HuH-7 (cell line): ENCODE measurements at places on chromosomes 7 and 10.

DNA sequence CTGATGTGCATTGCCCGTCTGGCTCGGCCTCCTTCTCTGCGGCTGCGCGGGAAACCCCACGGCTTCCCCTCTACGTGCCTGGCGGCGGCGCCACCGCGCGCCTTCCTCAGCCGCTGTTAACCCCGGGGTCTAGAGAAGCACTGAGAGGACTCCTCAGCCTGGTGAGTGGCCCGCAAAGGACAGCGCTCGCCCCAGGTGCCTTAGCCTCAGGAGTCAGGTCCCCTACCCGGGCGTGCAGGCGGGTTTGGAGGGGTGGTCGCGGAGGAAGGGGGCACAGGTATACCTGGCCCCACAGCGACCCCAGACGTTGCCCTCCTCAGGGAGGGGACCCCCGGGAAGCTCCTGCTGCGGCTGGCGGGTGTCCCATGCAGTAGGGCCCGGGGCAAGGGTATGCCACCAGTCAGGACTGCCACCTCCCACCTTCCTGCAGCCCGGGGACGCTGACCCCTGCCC, 51.0 kb downstream of the ARL5B start:
- DNase-seq, result no peak

DNA sequence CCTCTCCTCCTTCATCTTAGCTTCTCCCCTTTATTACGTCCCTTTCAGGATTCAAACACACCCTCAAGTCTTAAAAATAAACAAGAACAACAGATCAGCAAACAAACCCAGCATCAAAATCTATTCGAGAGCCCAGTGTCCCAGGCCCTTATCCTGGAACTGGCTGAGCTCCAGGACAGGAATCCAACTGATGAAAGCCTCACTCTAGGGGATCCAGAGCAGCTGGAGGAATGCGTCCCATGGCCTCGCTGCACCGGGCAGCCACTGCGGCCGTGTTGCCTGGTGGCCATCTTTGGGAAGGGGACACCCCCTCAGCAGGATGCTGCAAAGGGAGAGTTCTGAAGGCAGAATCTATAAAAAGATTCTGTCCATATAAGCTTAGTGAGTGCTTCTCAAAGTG, 156.5 kb upstream of the BMPER start:
- DNase-seq, result no peak

- DNase-seq, result peak; percentile 3
Observed at GRCh38 chr7:30936650-30937245, 25.1 kb downstream of the AQP1 start.

DNA sequence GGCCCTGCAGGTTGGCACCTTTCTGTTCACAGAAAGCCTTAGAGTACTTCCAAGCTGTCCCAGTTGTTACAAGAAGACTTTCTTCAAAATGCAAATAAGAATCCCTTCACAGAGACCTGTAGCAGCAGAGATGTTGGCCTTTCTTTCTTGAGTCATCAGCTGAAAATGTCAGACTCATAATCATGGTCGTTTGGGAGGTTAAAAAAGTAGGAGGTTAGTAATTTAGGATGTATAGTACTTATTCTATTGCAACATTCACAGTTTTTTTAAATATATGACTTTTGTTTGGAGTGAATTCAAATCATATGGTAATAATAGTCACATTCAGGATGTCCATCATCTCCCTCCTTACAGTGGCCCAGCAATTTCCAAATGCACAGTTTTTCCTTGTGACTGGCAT, 223.9 kb upstream of the GLI3 start:
- DNase-seq, result no peak

GRCh38 chr7:150973571-150974451, 4.3 kb downstream of the KCNH2 start:
- DNase-seq, result no peak

DNA sequence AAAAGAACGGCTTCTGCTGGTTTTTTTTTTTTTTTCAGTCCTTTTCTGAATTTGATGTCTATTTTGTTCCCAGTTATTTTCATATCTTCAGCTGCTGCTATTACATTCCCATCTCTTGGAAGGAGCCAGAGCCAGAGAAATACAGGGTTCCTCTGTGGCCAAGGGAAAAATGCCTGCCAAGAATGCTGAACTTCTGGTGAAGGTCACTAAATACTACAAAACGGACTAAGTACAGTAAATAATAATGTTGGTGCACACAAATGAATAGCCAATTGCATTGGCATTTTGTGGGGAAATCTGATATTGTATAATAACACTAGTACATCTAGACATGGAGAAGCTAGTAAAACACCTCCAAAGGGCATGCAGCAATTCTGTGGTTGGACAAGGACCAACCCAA, 56.3 kb upstream of the ZEB1 start:
- DNase-seq, result no peak

- DNase-seq, result no peak
Observed at GRCh38 chr10:27518261-27518660, 14.2 kb downstream of the RAB18 start.

GRCh38 chr7:131924857-131925256, 368.4 kb upstream of the PODXL start:
- no peak for DNase-seq

- no peak for DNase-seq
Observed at GRCh38 chr10:129046065-129046681, 420.9 kb upstream of the MGMT start.

DNA sequence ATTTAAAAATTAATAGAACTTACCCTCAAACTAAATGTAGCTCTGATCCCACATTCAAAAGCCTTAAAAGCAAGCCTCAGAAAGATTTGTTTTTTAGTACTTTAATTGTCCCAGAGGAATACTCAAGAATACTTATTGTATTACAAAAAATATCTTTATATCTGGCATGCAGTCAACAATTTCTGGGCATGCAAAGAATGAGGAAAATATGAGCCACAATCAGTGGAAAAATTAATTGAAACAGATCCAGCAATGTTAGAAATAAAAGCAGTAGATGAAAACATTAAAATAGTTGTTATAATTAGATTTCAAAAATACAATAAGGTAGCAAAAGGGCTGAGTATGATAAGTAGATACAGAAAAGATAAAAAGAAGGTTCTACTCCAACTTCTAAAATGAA, 154.7 kb downstream of the PON1 start:
- DNase-seq, result no peak

DNA sequence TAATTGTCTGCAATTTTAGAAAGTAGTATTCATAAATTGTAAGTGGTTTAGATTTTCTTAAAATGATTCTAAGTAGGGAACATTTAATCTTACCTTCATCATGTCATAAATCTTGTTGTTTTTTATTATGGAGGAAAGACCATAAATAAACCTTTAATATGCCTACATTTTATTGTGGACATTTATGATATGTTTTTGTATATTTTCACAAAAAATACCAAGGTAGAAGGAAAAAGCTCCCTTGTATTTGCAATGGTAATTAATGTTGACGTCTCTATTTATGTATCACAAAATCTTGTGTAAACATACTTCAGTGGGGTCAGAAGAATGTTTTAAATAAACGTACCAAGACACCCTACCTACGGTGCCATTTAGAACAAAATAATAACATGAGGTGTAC, 155.7 kb upstream of the FAM171A1 start:
- no peak for DNase-seq

DNA sequence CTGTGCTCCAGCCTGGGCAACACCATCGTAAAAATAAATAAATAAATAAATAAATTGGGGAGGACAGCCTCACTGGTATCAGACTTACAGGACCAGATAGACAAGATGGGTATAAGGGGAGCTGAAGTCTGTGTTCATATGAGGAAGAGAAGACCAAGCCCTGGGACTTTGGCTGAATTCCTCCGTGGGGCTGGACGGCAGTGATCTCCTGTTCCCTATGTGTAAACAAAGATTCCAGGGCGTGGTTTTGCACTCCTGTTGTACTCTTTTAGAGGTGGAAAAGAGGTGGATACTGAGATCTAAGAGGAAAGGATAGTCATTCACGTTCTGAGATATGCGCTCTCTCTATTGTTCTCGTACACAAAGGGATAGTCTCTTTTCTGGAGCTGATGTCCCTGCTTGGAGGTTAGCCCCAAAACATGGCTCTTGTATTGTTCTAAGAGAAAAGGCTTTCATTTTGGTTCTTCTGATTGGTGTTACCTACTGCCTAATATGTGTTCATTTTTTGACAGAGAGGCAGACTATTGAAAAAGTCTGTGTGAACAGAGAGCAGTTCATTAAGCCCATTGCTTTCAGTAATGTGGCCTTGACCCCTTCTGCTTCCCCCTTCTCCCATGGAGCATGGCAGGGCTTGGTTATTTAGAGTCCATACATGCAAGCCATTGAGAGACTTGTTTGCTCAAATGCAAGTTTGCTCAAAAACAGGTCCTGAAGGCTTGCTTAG, 12.3 kb downstream of the KCTD7 start:
- peak; percentile 40 for DNase-seq

DNA sequence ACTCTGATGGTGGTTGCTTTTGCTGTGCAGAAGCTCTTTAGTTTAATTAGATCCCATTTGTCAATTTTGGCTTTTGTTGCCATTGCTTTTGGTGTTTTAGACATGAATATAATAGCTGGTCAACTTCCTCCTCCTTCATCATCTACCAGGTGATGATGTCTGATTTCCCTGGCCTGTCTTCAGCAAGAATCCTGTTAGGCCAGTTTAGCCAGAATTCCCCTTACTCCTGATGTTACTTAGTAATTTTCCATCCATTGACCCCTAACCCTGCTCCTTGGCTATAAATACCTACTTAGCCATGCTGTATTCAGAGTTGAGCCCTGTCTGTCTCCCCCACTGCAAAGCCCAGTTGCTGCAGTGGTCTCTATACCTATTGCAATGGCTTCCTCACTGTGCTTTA, 91.4 kb downstream of the ZNF777 start:
- DNase-seq, result no peak

DNA sequence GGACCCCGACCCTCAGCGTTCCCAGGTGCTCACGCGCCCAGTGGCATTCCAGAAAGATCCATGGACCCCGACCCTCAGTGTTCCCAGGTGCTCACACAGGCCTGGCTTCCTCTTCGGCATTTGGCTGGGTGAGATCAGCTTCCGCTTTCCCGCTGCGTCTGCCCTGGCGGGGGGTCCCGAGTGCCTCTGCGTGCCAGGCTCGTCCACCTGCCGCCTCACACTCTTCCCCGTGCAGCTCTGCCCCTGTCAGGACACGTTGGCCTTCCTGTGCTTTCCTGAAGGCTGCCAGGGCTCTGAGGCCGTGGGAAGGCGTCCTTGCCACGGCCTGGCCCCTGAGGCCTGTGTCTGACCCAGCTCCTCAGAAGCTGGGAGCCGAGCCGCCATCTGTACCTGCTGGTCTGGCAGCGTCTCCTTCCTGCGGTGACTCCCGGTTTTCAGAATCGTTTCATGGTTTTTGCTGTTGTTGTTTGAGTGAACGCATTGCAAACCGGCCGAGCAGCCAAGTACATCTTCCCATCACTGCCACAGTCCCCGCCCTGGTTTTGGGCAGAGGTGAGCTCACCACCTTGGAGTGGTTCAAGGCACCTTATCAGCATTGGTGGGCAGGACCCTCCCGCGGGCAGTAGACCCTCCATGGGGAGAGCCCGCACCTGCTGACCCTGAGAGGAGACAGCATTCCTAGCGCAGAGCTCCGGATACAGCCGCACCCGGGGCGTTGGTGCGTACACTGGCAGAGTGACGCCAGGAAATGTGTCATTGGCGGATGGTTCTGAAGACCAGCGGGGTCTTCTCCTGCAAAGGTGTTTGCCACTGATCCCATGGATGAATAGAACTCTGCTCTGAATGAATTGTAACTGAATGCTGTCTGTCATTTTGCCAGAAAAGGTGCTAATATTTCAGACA, 17.4 kb downstream of the NKX6-2 start:
- no peak for DNase-seq

GRCh38 chr7:157523766-157524421, 187.1 kb downstream of the DNAJB6 start:
- DNase-seq, result no peak

- no peak for DNase-seq
Observed at GRCh38 chr7:513521-514166, 6.0 kb downstream of the PDGFA start.

- no peak for DNase-seq
Observed at GRCh38 chr10:117107238-117107637, 30.8 kb downstream of the VAX1 start.

DNA sequence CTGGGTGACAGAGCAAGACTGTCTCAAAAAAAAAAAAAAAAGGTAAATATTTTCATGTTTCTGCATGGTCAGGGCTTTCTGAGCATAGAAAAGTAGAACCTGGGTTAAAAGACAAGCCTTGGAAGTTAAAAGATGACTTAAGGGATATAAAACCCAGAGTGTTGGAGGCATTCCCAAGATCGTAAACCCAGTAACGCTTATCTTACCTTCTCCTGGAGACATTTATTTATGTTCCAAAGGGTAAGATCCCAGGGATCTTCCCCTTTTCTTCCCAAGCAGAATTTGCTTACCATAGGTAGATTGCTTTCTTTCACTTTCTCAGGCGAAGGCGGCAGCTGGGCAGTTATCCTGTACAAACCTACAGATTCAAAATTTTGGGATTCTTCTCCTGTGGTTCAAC, 22.2 kb downstream of the SUGCT start:
- DNase-seq, result no peak

- DNase-seq, result no peak
Observed at GRCh38 chr7:151432658-151433521, 7.1 kb downstream of the CRYGN start.

- DNase-seq, result no peak
Observed at GRCh38 chr10:33817605-33818004, 483.1 kb upstream of the NRP1 start.

DNA sequence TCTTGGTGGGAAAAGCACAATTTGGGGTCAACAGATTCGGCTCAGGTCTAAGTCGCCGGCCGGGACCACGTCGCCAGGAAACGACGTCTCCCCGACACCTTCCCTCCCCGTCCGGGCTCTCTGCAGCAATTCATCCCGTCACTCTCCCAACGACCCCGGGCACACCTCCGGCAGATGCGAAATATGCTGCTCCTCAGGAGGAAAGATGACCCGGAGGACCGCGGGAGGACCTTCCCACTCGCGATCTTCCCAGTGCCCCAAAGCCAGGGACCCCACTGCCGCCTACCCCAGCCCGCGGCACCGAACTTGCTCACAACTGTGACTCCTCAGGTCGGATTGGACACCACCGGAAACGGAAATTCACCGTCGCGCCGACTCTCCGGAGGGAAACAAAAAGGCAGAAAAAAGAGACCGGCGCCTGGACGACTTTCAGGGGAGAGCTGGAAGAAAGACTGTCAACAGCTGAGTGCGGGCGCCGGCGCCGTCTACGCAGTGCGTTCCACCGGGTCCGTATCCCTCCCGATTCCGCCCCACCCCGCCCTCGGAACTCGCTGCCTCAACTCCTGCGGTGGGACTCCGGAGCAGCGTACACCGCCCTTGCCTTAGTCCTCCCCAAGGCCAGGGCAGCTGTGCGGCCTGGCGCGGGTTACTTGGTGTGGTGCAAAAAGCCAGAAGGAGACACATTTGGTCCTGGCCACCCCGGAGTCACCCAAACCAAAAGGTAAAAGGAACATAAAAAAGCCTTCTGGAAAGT, 13.8 kb upstream of the SEC24C start:
- peak; percentile 60 for DNase-seq

- DNase-seq, result no peak
Observed at GRCh38 chr7:121182281-121182680, 146.5 kb upstream of the WNT16 start.

- no peak for DNase-seq
Observed at GRCh38 chr10:119770928-119771327, 45.1 kb downstream of the INPP5F start.

DNA sequence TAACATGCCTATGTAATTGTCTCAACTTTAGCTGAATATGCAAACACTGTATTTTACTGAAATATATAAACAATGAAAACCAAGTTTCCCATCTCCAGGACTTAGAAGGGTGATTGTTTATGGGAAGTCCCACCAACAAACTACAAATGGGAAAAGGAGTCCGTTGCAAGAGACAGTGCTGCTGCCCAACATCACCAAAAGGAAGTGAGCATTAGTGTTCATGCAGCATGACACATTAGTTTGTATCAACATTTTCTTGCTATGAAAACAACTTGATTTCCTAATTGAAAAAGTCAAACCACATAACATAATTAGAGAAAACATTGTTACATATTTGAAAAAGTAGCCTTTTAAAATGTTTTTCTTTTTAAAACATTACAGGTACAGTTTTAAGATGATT, 138.5 kb downstream of the ZNF438 start:
- no peak for DNase-seq
